Fibroblast of mammary gland (primary cell): ENCODE measurements at places on chromosomes 6 and 20.

DNA sequence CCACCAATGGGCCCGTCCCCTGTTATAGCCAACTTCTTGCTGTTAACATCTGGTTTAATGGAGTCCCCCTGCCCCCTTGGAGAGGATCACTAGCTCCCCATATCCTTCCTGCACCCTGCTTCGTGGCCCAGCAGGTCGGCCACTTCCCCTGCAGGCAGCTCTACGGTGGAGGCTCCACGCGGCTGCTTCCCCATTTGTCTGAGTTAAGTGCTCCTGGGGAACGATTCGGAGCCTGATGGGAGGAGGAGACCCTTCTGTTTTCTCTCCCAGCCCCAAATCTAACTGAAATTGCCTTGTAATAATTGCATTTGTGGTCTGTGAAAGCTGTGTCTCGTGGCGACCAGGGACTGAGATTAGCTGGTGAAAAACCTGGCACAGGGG is 74.6 kb downstream of the SULF2 start:
- no peak for DNase-seq

GRCh38 chr6:141809901-141810300 is 322.8 kb upstream of the GJE1 start:
- peak; percentile 6 for DNase-seq

DNA sequence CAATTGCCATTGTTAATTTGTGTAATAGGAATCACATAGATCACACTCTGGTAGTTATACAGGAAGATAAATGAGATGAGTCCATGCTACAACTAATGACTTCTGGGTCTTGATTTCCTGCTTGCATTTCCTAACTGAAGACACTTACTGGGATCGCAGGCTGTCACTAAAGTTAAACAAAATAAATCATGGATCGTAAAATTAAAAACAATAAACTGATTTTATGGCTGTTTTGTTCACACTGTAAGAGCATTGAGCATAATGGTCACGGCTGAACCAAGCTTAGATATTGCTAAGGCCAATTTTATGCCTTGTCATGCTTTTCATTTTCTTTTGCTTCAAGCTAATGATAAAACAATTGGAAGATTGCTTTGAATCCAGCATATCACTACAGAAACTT is 332.5 kb upstream of the CITED2 start:
- DNase-seq: no peak

GRCh38 chr6:26044140-26045064 is 42.8 kb upstream of the HFE start:
- peak; percentile 65 for DNase-seq

DNA sequence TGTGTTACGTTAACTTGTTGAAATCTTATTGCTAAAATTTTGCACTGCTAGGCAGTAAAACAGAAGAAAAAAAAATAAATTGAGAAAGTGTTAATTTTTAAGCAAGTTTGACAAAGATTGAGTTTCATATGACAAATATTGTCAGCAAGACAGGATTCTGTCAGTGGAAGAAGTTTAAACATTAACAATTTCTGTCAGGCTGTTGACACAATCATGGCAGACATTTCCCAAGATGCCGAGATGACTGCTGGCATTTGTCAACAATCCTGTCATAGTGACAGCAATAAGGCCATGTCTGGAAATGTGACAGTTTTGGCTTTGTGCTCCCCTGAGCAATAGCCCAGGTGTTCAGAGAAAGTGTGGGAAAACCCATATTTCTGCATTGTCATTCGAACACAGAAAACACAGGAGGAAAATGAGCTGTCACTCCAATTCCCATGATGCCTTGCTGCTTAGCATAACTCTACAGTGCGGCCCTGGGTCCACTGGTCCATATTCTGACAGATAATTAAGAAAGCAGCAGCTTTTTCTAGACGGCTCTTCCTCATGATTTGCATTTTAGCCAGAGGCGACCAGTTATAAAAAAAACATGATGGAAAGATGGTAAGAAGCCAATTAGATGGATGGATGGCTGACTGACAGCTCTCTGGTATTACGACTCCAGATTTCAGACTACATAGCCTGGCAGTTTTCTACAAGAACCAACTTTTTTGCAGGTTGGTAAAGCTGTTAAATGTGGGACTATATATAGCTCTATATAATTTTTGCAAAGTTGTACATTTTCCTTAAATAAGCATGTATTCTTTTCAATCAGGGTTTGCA is 43.6 kb upstream of the DEFB112 start:
- DNase-seq: no peak

- DNase-seq: peak; percentile 41
Measured at GRCh38 chr6:42555477-42556457, 8.1 kb upstream of the UBR2 start.

DNA sequence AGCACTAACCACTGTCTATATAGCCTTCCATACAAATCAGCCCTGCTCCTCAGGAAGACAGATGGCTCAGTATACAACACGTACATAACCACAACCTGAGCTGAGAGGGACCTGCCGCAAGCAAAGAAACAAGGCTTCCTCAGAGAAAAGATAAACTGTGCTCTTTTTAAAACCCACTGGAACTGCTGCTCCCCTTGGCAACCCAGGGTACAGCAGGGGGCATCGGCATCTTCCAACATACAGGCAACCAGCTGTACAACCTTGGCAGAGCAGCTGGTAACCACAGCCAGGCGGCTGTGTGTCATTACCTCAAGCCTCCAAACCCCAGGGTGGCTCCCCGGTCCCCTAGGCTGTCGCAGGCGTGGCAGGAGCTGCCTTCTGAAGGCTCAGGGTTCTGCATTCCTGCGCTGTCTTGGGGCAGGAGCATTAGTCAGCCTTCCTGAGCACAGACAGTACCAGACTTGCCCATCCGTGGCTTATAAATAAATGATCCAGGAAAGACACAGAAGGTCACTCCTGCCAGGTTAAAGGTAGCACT is 249.5 kb downstream of the ADGRG6 start:
- peak; percentile 7 for DNase-seq

DNA sequence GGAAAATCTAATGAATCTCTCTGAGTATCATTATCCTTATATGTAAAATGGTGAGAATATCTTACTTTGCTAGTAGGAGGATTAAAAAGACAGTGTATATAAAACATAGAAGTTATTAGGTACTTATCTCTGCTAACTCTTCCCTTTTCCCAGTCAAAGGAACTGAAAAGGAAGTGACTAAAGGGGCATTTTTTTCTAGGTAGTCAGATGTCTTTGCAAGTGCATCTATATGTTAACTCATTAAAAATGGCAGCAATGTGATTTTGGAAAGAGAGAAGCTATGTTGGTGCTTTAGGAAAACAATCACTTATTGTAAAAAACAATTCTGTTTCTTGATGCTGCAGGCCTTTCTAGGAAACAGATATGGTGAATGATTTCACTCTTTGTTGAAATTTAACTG is 180.9 kb downstream of the SAMD5 start:
- no peak for DNase-seq

DNA sequence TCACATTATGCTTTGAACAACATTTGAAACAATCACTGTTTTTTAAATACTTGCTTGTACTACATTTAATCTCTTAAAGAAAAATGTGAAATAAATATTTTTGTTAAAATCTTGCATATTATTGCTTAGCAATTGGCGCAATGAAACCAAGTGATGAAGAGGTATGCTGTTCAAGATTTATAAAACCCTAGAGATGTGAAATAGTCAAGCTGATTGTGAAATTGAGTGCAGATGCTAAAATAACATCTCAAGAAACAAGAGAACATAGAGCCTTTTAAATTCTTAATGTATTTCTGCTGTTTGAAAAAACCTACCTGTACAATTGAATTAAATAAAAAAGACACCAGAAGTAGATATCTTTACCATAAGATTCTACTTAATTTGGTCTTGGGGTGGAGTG is 179.2 kb upstream of the MCHR2 start:
- peak; percentile 67 for DNase-seq

GRCh38 chr20:53735536-53736050 is 142.0 kb upstream of the ZNF217 start:
- DNase-seq: peak; percentile 85

DNA sequence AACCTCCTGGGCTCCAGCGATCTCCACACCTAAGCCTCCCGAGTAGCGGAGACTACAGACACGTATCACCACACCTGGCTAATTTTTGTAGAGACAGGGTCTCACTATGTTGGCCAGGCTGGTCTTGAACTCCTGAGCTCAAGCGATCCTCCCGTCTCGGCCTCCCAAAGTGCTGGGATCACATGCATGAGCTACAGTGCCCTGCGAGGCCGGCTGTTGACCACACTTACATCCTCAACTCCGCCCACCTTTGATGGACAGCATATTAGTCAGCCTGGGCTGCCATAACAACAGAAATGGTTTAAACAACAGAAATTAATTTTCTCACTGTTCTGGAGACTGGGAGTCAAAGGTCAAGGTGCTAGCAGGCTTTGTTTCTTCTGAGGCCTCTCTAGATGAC is 107.7 kb downstream of the JPH2 start:
- DNase-seq: peak; percentile 21

GRCh38 chr6:11960909-11961779 is 51.0 kb upstream of the HIVEP1 start:
- no peak for DNase-seq

- DNase-seq: peak; percentile 70
Measured at GRCh38 chr6:143569040-143569439, 57.5 kb upstream of the FUCA2 start.

GRCh38 chr6:67706388-67706787 is 928.7 kb upstream of the ADGRB3 start:
- DNase-seq: no peak

DNA sequence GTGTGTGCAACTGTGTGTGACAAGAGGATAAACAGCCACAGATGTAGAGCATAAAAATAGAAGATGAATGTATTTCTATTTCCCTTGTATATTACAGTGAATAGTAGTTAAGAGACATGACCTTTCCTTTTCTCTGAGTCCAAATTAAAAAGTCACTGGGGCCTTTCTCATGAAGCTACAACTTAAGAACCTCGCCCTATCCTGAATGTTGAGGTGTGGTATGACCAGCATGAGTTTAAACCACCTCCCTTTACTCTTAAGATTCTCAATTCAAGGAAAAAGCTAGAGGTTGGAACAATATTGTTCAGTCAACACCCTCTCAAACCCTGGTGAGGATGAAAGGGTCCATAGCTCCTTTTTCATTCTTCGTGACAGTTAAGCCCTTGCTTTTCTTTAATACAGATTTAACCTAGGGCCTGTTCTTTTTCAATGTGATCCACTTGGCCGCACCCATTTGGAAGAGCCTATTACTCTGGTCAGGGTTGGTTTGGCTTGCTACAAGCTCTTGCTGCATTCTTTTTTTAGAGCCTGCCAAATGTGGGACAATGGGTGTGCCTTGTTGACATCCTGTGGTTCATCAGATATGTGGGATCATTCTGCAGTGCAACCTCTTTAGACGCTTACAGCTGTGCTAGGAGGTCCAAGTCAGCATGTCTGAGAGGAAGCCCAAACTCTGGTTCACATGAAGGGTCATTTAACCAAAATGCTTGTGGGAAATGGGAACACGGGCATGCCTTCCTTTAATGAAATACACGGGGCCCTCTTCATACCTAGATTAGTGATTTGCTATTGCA is 290.0 kb downstream of the HAO1 start:
- peak; percentile 51 for DNase-seq

- no peak for DNase-seq
Measured at GRCh38 chr6:85983032-85983659, 340.5 kb upstream of the SYNCRIP start.

DNA sequence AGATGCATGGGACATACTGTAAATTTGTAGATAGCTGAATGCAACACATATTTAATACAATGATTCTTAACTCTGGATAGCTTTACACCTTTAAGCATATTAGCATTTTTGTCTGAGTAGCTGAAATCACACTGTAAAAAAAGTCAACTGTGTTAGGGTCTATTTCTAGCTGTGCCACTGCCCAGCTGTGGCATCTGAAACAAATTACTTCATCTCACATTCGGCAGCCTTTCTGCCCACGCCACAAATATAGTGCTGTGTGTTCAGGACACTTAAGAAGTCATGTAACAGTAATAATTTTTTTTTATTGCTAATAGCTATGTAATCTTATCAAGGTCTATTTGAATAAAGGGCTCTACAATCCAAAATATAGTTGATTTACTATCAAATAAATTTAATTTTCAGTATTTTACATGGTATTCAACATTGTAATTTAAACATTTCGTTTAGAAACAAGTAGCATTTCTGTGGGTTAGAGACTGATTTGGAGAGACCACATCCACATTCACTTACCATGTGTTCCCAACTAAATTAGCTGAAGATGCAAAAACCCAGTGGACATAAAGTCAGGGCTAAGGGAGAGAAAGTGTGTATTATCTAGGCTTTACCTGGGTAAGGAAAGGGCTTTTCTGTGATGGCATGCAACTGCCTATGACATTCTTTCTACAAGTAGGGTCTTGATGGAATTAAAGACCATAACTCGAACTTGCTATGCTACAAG is 276.7 kb downstream of the PLCB1 start:
- no peak for DNase-seq

DNA sequence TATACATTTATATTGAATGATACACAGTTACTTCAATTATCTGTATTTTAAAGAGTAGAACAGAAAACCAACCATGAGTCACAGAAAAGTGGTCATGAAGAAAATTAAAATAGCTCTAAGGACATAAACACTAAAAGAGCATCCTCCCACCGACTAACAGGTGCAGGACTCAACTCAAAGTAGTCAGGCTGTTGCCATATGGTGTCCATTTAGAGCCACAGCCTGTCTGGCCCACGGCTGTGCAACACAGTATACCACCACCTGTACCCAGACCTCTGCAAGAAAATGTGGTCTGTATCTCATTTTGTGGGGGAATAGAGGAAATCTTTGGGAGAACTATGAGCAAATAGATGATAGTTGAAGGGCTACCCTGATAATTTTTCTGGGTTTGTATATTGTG is 449.8 kb upstream of the RNF217 start:
- no peak for DNase-seq

GRCh38 chr6:17035257-17036064 is 66.4 kb upstream of the STMND1 start:
- DNase-seq: no peak

DNA sequence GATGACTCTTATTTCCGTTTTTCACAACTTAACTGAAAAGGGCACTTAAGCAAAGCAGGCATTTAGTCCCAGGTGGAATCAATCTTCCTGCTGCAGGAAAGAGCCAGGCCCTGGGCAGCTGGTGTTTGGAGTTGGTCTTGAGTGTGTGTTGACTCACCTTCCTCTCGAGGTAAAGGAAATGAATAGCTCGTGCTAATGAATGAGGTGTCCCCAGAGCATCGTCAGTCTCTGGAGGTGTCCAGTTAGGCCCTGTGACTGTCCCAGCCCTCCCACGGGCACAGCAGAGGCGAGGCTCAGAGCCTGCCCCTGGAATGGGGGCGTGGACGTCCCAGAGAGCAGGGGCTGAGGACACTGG is 277.7 kb downstream of the NRN1 start:
- peak; percentile 53 for DNase-seq

- DNase-seq: no peak
Measured at GRCh38 chr6:7161253-7161623, 53.5 kb downstream of the RREB1 start.

- peak; percentile 92 for DNase-seq
Measured at GRCh38 chr6:147161974-147162495, 42.2 kb upstream of the STXBP5 start.

GRCh38 chr6:43733471-43734293 is 36.3 kb upstream of the VEGFA start:
- DNase-seq: no peak

GRCh38 chr6:110614586-110614985 is 138.2 kb upstream of the SLC22A16 start:
- no peak for DNase-seq
